ENCODE measurements at places on chromosomes 6 and 20.

- DNase-seq, result no peak
These were observed 277.6 kb upstream of the PRDM1 start for GRCh38 chr6:105808571-105808970.

DNA sequence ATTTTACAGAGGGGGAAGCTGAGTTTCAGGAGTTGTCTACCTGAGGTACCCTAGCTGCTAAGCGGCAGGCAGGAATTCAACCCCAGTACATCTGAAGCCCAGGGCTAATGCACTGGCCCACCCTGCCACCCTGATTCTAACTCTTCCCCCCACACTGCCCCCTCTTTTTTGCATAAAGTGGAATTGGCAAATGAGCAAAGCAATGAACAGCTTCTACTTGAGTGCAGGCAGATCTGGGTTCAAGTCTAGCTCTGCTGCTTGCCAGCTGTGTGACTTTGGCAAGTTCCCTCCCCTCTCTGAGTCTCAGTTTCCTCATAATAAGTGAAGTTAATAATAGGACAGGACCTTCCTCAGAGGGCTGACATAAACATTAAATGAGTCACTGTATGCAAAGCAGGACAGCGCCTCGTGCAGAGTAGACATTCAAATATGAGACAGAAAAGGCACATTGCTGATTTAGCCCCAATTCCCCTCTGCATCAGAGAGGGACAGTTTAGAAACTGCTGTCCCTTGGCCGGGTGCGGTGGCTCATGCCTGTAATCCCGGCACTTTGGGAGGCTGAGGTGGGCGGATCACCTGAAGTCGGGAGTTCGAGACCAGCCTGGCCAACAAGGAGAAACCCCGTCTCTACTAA lies 4.7 kb downstream of the ADA start:
- peak; percentile 68 for DNase-seq

- no peak for DNase-seq
These were observed 41.6 kb upstream of the NOX3 start for GRCh38 chr6:155497273-155497672.

DNA sequence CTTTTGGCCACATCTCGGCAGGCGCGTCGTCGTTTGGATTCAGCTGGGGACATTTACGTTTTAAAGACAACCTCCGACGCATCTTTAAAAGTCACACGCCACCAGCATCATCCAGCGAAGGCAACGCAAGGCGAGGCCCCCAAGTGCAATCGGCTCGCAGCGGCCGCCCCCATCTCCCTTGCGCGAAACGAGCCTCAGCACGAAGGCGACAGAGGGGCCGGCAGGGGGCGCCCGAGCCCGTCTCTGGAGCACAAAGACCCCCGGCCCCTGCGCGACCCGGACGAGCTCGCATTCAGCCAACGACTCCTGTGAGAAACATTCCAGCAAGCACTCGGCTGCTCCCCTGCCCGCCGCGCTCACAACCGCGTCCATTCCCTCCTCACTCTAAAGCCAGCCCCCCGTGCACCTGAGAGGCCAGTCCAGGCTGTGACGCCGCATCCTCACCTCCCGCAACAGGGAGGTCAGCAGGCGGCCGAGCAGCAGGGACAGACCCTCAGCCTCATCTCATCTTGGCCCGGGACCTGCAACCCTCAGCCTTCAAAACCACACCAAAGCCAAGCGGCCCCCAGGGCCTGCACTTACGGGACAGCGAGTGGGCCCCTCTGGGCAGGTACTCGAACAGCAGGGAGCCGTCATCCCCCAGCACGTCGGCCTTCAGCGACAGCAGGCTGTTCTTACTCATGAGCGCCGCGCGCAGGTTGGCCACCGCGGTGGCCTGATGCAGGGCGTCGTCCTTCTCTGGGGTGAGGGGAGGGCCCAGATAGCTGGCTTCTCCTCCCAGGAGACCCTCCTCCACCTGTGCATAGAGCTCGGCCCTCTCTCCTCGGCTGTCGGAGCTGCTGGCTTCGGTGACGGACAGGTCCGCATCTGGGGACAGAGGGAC lies 35.8 kb downstream of the SLC2A4RG start:
- DNase-seq, result no peak

DNA sequence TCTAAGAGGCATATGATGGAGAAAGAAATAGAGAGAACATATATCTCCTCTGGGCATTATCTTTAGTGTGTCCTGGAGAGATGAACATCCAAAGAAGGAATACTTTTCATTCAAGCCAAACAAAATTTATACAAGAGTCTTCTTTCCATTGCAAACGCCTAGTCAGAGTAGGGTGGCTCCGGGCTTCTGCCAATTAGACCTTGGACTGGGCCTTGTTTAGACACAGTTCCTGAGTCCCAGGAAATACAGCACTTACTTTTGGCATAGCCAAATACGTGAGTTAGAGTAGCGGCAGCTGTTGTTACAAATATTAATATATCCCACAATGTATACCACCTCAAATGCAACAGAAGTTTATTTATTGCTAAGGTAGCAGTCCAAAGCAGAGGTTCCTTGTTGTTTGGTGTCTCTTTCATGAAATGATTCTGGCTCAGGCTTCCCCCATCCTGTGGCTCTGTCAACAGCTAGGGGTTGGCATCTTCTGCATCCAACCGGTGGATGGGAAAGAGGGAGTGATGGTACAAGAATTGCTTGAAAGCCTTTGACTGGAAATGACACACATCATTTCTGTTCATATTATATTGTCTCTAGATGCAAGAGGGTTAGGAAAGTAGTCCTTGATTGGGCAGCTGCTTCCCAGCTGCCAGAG lies 148.0 kb upstream of the SPACA1 start:
- no peak for DNase-seq

DNA sequence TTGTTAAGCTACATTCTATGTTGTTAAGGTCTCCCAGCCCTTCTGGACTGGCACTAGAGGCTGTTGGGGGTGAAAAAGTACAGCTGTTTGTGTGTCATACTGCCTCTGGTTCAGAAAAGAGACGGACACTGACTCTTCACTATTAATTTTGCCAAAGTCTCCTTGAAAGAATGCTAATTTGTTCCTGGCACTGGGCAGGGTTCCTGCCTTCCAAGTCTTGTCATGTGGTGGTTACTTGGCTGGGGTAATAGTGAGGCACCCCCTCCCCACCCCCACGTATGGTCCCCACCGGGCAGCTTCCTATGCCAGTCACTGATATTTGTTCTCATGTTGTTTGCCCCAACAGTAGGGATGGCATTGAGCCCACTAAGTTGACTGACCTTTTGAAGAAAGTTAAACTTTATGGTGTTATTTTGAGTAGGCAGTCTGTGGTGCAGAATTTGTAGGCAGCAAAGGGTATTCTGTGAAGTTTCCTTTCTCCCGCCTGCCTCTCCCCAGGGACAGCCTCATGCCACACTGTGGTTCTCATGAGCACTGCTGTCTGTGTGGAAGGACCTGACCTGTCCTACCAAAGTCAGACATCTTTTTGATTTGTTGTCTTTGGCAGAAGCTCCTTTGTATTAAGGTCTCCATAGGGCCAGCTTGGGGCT lies 8.7 kb downstream of the CDS2 start:
- no peak for DNase-seq

DNA sequence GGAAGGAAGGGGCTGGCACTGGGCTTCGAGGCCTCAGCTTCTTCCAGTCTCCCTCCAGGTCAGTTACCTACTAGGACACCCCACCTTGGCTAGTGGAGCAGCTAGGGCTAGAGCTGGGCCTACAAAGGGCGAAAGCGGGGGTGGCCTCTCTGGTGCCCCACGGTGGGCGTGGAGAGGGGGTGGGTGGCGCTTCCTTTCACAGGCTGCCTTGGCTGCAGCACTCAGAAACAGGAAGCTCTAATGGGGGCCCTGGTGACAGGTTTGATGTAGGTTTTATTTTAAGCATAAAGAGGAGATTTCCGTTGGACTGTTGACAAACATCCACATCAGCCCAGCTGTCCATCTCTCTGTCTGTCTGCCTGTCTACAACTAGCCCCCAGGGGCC lies 13.4 kb downstream of the FAM110A start:
- no peak for DNase-seq

DNA sequence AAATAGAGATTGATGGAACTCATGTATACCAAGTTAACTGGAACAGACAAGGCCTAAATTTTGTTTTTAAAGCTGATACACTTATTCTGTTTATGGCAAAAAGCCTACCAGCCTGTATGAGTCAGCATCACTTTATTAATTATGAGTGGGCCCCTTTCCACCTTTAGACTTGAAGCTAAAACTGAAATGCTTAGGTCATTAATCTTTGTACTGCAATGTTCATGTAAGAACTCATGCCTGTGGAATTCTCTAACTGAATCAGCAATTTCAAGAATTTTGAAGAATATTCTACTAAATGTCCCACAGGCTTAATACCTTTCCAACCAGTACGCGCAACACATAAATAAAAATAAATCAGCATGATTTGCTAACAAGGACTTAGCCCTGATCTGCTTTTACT lies 140.2 kb upstream of the PHACTR1 start:
- peak; percentile 81 for DNase-seq

DNA sequence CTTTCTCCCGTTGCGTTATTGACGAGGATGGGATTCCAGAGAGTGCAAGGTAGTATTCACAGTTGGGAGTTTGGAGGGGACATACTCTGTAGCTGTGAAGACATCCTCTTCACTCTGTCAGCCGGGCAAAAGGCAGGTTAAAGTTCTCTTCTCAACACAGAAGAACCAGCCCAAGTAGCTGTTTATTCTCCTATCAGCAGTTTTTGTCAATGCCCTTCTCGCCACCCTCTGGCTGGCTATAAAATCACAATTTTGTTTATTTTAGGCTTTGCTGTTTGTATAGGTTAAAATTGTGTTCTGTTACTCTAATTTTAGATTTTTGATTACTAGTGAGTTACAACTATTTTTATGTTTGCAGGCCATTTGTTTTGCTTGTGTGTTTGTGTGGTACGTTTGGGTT lies 37.9 kb upstream of the MAS1 start:
- peak; percentile 39 for DNase-seq

GRCh38 chr20:12044969-12045368 lies 127.3 kb downstream of the BTBD3 start:
- DNase-seq, result no peak

DNA sequence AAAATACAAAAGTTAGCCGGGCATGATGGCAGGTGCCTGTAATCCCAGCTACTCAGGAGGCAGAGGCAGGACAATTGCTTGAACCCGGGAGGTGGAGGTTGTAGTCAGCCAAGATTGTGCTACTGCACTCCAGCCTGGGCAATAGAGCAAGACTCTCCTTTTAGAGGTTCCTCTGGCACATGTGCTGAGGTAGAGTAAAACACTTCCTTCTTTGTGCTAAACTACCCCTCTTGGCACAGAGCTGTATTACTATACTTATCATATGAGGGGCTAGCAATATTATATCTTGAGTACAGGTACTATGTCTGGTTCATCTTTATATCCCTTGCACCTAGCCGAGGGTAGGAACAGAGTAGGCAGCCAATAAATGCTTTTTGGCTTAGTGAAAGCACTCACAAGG lies 40.2 kb upstream of the SAMHD1 start:
- no peak for DNase-seq

DNA sequence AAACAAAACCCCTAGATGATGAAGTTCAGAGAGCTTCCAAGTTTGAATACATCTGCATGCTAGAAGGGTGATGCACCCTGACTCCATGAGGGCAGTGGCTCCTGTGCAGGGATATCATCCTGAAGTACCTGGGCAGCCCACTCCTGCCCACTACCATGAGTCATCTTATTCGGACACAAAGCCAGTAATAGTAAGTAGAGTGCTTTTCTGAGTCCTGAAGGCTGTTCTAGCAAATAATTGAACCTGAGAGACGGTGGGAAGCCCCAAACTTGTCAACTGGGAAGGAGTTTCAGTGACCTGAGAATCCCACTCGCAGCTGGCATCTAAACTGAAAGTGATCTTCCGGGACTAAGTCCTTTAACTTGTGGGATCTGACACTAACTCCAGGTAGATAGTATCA lies 152.9 kb upstream of the COL21A1 start:
- no peak for DNase-seq

DNA sequence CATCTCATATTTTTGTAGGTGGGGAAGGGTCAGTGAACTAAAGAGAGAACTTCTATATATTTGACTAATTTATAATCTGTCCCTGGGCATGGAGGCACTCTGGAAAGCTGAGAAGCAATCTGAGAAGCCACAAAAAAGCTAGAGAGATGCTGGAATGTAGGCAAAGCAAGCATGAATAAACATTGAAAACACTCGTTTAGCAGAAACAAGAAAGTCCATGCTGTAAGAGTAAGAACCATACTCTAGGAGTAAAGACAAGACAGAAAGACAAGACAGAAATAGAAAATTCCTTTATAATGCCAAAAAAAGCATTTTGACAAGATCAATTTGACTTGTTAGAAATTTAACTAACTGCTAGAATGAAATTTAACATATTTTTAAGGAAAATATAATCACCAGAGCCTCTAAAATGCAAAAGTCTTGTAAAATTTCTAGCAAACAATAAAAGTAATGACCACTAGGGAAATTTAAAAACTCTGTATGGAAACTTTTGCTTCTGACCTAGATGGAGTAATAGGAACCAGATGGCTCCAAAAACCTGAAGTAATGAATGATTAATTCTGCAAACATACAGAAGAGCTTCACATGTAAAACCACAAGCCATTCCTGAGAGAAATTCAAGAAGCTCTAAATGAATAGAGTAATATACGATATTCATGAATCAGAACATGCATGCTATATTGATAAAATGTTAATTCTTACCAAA lies 625.7 kb upstream of the PTCHD4 start:
- DNase-seq, result peak; percentile 25

DNA sequence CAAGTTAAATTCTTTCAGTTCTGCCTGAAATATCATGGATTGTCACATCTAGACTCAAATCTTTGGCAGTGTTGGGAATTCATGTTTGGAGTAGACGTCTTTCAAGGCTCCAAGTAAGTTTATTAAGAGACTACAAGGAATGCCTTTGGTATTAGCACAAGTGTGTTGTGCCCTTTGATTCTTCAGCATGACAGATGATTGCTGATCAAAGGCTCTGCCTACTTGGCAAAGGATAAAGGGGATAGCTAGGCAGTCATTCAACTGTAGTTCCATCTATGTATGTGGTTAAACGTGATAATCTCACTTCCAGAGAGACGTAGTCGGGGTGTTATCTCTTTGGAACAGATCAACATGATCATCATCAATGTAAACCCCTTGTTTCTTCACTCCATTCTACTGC lies 86.2 kb downstream of the SPTLC3 start:
- DNase-seq, result no peak

Measured in epithelial cell of esophagus (primary cell).